ENCODE measurements at places on chromosomes 12 and 14.

GRCh38 chr14:98085751-98086150 is 1186.2 kb downstream of the BCL11B start:
- DNase-seq: peak; percentile 52

- no peak for DNase-seq
Measured at GRCh38 chr14:39474416-39474911, 42.2 kb upstream of the FBXO33 start.

GRCh38 chr14:54354096-54354495 is 42.7 kb upstream of the CDKN3 start:
- DNase-seq: no peak

DNA sequence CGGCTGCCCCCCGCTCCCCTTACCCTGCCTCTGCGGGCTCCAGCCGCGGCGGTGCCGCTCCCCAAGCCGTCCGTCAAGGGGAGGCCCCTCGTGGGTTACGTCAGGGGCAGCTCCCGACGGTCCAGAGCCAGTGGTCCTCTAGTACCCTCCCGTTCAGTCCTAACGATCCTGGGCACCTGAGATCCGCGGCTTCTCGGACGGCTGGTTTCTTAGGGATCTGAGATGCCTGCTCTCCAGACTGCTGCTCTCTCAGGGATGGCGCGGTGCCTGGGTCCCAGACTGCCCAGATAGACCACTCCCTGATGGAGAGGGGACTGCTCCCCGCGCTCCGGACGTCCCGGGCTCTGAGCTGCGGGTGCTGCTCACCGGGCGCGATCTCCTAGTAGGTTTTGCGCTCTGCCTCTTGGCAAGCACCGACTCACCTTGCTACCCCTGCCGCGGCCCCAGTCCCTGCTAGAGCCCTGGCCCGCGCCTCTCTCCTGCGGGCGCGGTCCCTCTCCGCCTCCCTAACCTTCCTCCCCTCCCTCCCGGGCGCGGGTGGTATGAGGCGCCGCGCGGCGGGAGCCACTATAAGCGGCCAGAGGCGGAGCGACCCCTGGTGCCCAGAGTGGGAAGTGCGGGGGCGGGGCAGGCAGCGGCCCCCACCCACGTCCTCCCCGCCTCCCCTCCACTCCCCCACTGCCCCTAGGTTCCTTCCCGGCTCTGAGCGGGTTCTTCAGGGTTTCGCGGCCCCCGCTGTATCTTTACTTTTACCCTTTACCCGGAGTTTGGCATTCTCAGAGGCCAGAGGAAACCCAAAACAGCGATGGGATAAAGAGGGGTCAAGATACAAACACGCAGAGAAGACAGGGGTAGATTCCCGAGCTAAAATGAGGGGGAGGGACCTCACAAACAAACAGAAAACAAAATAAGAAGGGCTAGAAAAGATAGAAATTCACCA is at the start of gene C1QL4:
Gene C1QL4, minus strand, starts transcription at position 544 of the 940 bp plus-strand sequence. CDS start 711 bp downstream, outside the sequence.
- peak; percentile 61 for DNase-seq

DNA sequence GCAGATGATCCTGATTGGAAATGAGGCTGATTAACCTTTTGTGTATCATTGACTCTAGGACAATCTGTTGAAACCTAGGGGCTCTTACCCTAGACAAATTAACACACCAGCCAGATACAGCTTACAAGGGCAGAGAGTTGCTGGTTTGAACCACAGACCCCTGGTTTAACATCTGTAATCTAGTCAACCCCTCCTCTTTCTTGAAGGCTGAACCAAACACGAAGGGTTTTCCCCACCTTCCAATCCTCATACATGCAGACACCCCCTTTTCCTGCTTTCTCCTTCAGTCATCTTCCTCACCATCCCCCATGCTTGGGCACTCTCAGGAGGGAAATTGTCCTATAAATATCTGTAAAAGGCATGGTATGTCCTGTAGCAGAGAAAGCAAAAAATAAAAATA is 126.0 kb upstream of the HIF1A start:
- no peak for DNase-seq

DNA sequence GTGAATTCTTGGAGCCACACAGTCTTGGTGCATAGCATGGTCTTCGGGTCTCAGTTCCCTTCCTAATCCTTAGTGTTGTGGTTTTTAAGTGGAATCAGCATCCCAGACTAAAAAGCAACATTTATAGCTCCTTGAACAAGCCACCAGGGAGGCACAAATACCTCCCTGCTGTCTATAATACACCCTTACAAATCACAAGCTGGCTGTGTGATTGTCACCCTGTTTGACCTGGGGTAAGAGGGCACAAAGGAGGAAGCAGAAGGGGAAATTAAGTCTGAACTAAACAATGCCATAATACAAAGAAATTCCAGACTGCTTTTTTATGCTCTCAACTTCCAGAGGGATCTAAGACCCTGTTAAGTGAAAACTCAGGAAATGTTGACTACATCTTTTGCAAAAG is 7.7 kb upstream of the MMP19 start:
- no peak for DNase-seq

- peak; percentile 5 for DNase-seq
Measured at GRCh38 chr12:14768823-14769405, 34.4 kb downstream of the WBP11 start.

DNA sequence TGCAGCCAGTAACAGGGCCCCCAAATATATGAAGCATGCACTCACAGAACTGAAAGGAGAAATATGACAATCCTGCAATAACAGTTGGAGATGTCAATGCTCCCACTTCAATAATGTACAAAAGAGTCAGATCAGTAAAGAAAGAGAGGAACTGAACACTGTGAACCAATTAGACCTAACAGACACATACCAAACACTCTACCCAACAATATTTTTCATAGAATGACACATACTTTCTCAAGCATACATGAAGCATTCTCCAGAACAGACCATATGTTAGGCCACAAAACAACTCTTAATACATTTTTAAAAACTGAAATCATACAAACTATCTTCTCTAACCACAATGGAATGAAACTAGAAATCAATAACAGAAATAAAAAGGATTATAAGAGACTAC is 80.2 kb downstream of the ELK3 start:
- peak; percentile 83 for DNase-seq

DNA sequence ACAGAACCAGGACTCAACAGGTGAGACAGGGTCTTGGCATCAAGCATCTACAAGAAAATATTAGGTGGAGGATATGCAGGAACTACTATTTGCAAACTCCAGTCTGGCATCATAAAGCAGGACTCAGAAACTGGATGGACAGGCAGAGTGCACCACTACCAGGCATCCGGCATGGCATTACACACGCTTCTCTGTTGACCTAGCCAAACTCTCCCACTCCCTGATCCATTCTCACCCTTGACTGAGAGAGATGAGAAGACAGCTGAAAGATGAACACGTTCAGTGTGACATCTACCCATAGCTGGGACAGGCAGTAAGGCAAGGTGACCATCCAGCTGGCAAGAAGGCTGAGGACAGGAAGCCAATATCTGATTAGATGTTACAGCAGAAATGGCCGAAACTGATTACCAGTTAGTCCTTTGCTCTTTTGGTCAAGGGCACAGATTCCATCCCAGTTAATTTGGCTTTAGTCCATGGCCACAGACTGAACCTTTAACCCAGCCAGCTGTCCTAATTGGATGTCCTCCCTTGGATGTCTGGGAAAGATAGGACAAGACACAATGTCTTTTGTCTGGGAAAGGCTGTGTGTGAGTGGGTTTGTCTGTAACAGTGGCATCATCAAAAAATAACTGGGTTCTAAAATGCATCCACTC is 71.6 kb downstream of the BBS10 start:
- DNase-seq: no peak

DNA sequence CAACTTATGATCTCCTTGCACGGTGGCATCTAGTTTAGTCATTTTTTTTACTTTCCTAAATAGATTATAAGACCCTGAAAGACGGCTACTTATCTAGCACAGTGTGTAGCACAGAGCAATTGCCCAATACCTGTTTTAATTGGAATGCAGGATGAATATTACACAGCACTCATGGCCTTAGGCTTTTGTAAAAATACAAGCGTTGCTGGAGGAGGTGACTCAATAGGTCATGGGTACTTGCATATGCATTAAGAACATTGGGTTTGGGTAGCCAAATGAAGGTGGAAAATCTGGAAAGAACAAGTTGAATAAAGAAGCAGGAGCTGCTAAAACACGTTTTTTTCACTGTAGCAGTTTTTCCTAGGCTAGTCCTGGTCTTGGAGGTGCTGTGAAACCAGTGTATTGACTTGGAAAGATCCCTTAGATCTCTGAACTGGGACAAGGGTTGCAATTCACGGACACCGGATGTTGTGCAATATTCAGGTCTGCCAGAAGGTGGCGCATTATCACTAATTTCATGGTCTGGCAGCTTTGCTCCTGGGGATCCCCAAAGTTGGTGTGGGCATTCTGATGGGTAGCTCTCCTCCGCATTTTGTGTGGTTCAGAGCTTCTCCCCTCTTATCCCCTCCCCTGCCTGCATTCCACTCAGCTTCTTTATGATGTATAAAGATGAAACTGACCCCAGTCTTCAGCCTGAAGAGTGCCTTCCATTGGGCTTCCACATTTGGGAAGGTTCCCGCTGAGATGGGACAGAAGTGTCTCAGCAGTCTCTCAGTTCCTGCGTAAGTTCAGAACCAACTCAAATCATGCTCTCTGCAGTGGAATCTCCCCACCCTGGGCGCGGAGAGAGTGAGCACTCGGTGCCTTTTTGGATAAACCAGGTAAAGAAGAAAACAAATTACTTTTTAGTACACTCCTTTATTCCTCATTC is 278.3 kb downstream of the NRXN3 start:
- peak; percentile 16 for DNase-seq

DNA sequence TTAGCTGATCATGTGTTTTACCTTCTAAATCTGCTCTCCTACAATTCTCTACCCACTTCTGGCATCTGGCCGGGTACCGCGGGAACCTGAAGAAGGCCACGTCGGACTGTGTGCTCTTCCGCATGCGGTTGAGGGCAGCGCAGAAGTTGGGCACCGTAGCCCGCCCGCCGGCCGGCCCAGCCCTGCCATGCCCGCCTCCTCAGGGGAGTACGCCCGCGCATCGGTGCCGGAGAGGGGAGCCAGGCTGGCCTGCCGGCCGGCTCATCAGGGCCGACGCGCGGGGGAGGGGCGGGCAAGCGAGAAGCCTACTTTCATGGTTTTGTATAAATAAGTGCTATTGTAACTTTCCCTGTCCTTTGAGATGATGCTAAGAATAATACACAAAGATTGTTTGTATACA is 19.9 kb upstream of the ADAMTS20 start:
- no peak for DNase-seq

GRCh38 chr12:107129315-107129930 is 36.1 kb upstream of the CRY1 start:
- DNase-seq: no peak

- DNase-seq: peak; percentile 34
Measured at GRCh38 chr12:59649203-59649602, 53.4 kb downstream of the SLC16A7 start.

DNA sequence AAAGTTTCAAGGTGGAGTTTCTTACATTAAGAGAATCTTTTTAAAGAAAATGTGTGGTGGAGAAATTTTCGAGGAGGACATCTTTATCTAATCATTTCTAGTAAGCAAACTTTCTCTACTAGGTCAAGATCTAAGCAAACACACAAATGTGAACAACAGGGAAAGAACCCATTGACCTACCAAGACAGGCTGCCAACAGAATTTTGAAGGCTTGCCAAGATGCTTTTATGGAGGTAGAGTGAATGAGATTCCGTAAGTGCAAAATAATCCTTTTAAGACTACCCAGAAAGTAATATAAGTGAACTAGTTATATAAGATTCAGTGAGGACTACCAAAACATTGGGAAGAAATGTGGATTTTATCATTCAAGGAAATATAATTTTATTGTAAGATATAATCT is 357.1 kb upstream of the PDE3A start:
- DNase-seq: peak; percentile 35

DNA sequence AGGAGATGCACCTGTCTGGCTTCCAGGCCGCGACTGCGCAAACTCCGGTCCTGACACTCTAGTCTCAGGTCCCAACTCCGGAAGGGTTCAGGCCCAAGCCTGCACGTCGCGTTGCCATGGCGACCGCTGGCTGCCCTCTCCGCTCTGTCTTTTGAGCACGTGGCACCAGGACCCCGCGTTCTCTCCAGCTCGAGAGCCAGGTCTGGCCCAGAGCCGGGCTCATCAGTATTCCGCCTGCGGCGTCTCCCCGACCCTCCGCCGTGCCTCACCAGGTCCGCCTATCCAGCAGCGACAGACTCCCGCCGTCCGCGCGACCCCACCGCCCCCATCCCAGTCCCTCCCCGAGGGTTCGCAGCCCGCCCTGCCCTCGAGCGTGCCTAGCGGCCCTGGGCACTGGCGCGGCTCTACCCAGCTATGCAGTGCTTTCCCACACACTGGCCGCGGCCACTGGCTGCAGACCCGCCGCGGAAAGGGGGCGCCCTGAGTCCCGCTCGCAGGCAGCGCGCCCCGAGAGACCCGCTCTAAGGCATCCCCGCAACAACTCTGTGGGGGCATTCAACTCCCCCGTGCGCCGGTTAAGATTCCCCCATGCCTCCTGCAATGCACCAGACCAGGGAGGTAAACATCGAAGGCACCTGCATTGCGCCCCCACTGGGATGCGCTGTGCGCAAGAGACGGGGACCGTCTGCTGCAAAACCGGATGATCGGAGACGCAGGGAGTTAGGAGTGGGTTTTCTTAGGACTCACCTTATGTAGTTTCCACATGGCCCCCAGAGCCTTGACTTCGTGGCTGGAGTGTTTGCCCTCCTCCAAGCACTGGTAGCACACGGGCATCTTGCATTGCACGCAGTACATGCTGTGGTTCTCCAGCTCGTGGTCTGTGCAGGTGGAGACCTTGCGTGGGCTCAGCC is 1.3 kb downstream of the TRIM9 start:
- DNase-seq: no peak

GRCh38 chr12:48828293-48828692 is 10.0 kb downstream of the CACNB3 start:
- no peak for DNase-seq

- no peak for DNase-seq
Measured at GRCh38 chr12:57716305-57716704, 22.2 kb downstream of the AGAP2 start.

DNA sequence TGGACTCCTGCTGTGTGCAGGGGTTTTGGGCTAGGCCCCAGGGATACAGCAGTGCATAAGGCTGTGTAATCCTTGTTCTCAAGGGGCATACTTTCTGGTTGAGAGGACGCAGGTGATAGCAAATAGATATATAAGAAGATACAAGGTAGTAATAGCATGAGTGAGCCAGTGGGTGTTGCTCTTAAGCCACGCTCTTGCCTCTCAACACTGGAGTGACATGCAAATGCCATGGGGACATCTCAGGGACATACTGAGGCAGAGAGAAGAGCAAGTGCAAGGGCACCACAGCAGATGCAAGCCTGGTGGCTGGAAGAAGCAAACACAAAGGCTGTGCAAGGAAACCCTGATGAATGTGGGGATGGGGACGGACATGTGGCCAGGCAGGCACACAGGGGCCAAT is 223.3 kb downstream of the CHST11 start:
- peak; percentile 18 for DNase-seq

DNA sequence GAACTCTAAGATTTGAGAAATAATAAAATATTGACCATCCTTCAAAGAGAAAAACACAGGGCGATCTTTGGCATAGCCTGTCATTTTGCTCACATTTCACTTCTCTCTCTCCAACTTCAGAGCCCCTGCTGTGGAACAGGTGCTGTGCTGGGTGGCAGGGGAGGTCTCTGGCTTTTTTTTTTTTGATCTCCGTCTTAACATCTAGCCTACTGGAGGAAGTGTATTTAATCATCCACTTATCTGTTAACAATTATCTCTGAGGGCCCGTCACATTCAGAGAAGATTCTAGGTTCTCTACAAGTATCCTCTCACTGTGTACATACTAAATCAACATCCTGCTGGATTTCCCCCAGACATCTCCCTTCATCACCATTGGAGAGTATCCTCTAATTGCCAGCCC is 34.1 kb downstream of the CHST11 start:
- no peak for DNase-seq

GRCh38 chr14:50608302-50608851 is 48.4 kb downstream of the ATL1 start:
- DNase-seq: peak; percentile 60

- DNase-seq: no peak
Measured at GRCh38 chr12:131327521-131328488, 374.1 kb downstream of the ADGRD1 start.

Measured in fibroblast of skin of right quadriceps (primary cell).